ENCODE measurements at places on chromosomes 2 and 18.

- DNase-seq = no peak
Measured at GRCh38 chr2:72008608-72009007, 139.1 kb downstream of the CYP26B1 start.

GRCh38 chr18:8603663-8604520 lies 5.3 kb upstream of the RAB12 start:
- DNase-seq = no peak

- DNase-seq = no peak
Measured at GRCh38 chr2:113137827-113138226, 10.4 kb downstream of the IL1RN start.

GRCh38 chr2:160169471-160169870 lies 30.6 kb downstream of the ITGB6 start:
- no peak for DNase-seq

GRCh38 chr2:196318517-196319377 lies 147.4 kb upstream of the STK17B start:
- no peak for DNase-seq

- no peak for DNase-seq
Measured at GRCh38 chr2:12929758-12930157, 213.0 kb downstream of the TRIB2 start.

DNA sequence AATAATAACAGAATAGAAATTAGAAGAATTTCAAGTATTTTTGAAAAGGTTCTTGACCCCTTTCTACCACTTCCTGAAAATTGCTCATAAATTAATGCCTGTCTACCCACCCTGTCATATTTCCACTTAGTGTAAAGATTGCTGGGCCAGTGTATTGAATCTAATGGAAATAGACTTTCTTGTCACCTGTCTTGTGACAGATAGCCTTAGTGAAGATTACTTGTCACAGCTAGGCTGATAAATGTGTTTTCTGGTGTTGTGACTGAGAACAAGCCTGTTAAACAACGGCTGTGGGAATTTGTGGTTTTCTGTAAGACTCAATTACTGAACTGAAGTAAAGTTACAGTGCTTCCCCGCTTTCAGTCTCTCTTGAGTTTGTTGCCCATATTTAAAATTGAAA lies 37.0 kb downstream of the PIK3C3 start:
- DNase-seq = no peak

DNA sequence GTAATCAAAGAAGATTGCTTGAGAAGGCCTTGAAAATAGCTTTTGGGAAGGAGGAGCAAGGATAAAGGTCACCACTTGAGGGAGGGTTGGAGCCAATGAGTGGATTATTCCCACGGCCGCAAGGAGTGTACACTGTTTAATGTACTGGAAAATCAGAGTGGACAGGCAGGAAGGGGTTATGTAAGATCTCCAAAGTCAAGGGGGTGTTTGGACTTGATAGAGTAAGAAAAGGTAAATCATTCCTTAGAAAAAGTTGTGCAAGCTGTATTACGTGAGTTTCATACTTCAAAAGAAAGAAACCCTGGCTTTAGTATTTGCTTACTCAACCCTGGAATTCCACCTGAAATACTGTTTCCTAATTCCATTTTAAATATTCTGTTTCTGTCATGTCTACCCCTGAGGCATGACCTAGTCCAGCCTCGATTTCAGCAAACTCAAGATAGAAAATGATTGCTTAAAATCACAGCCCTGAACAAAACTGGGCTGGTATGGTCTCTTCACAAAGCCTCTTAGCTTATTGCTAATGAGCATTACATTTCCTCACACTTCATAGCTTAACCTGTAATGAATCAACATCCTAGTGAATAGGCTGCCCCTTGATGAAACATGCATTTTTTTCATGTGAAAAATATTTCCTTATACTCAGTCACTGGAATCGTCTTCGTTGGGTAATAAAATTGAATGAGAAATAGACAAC lies 1.1 kb downstream of the MREG start:
- DNase-seq = no peak

- DNase-seq = no peak
Measured at GRCh38 chr2:164967781-164968228, 12.5 kb upstream of the SLC38A11 start.

GRCh38 chr18:31203096-31203793 lies 40.6 kb upstream of the DSC1 start:
- no peak for DNase-seq

- no peak for DNase-seq
Measured at GRCh38 chr2:205091411-205091810, 546.1 kb downstream of the PARD3B start.

DNA sequence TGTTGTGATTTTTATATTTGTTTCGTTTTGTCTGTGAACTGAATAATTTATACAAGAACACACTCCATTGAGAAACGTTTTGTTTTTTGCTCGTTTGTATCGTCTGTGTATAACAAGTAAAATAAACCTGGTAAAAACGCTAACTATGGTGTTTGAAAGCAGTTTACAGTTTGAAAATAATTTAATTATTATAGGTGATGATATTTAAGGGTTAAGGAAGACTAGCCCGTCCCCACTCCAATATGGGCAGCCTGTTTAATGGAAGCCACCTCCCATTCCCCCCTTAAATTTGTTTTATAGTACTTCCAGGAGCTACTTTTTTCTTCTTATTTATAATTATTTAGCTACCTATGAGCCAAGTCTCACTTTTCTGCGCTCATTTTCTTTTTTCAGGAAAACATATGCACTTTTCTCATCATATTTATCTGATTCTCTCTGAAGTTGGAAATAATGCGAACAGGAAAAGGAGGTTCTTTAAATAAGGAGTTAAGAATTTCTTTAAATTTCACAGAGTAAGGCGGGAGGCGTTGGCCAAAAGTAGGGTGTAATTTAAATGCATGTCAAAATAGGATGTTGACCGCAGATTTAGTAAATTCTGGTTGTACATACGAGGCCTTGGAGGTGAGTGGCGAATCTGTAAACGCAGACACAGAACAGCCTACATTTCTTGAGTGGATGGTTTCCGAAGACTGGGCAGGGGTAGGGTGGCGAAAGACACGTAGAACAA lies 9.8 kb downstream of the TBR1 start:
- no peak for DNase-seq

DNA sequence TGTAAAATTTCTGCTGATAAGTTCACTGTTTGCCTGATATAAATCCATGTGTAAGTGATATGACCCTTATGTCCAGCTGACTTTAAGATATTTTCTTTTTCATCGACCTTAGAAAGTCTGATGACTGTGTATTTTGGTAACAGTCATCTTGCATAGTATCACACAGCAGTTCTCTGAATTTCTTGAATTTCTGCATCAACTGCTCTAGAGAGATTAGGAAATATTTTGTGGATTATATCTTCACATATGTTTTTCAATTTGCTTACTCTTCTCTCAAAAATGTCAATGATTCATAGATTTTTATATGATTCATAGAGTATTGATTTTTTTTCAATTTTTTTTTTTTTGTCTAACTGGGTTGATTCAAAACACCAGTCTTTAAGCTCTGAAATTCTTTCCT lies 945.3 kb downstream of the TRIB2 start:
- no peak for DNase-seq

- no peak for DNase-seq
Measured at GRCh38 chr18:59279722-59280121, 6.5 kb upstream of the RAX start.

DNA sequence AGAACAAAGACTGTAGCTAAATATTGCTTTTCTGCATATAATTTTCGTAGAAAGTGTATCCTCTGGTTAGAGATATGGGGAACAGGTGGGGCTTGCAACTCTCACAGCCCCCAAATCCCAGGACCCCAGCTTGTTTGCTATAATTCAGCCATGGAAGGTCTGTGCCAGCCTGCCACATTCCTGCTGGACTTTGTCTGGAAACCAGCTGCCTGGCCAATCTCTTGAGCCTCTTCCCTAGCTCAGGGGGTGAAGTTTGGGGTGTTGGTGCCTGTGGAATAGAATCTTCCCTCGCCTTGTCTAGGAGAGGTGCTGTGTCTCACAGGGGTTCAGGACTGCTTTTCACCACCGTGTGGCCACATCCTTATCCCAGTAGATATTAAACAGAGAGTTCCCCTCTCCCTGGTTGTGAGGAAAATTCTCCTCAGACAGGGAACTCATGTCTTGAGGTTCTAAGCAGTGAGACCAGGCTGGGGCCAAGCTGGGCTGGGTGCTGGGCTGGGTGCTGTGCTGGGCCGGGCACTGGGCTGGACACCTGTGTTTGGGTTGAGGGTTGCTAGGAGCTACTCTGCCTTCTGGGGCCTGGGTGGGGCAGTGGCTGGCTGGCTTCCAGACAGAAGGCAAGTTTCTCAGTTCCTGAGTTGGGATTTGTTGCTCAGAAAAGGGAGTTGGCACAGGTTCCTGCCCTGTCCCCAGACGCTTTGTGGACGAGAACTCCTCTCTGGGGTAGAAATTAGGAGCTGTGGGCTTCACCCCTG lies 12.3 kb downstream of the TOGARAM2 start:
- DNase-seq = no peak

- no peak for DNase-seq
Measured at GRCh38 chr2:215966951-215967350, 46.4 kb downstream of the MREG start.

DNA sequence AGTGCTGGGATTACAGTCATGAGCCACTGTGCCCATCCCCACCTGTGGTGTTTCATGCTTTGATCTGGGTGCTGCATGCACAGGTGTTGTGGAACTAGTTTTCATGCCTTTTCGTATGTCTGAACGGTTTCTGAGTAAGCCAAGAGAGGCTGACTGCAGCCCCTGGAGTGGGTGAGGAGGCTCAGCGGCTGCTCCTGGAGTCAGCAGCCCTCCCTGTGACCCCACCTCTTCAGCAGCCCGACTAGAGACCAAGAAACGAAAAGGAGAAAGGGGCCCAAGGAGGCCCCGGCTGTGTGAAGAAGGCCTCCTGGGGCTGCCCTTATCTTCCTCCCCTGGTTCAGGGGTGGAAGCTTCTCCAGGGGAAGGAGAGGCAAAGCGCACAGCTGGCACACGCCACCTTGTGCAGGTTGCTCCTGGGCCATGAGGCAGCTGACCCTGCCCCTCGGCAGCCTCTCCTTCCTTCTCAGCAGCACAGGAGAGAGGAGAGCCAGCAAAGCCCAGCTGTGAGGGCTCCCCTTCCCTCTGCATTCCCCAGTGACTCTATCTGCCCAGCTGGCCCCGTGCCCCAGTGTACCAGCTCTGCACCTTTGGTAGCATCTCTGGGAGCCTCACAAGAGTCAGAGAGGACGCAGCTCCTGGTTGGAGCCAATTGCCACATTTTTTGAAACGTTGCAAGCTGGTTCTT lies 182.5 kb upstream of the HS6ST1 start:
- no peak for DNase-seq

- DNase-seq = no peak
Measured at GRCh38 chr2:150339951-150340350, 147.5 kb downstream of the RND3 start.

DNA sequence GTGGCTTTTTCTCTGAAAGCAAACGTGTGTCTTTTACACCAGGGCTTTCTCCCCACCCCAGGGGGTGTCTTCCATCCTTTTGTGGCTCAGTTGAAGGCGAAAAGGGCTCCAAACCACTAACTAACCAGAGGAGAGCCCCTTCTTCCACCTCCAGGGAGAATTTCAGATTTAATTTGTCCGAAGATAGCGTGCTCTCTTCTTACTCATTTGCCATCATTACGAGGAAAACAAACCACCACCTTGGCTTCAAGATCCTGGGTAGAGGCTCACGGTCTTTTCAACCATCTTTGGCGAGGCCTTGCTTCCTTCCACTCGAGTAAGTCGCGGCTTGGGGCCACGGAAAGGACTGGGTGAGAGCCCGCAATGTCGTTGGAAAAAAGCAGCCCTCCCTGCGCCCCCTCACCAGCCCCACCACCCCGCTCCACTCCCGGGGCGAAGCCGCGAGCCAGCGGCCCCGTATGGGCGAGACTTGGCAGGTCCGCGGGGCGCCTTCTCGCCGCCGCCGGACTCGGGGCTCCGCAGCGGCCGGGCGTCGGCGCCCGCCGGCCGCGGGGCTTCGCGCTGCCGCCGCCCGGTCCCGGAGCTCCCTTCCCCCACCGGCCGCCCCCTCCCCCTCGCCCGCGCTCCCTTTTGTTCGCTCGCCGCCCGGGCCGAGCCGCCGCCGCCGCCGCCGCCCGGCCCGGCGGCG lies 1.7 kb upstream of the ZNF532 start:
- no peak for DNase-seq

- no peak for DNase-seq
Measured at GRCh38 chr2:240319221-240319854, 116.1 kb upstream of the GPC1 start.

- DNase-seq = no peak
Measured at GRCh38 chr2:38602136-38602731, 494 bp downstream of the HNRNPLL start.

DNA sequence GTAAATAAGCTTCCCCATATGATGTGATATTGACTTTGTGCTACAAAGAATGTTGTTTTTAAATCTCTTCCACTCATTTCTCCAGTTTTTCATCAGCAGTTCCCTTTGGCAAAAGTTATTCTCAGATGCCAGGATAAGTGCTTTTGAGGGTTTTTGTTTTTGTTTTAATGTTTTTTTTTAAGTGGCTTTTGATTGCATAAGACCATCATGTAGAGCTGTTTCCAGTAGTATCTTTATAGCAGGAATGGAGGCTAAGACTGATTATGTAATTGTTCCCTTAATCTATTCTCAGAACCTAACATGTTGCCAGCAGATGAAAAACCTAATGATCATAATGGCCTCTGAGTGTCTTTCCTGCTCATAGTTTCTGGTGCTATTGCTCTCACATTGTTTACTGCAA lies 77.9 kb downstream of the CABLES1 start:
- no peak for DNase-seq

- no peak for DNase-seq
Measured at GRCh38 chr2:198004921-198005829, 200.8 kb downstream of the PLCL1 start.

DNA sequence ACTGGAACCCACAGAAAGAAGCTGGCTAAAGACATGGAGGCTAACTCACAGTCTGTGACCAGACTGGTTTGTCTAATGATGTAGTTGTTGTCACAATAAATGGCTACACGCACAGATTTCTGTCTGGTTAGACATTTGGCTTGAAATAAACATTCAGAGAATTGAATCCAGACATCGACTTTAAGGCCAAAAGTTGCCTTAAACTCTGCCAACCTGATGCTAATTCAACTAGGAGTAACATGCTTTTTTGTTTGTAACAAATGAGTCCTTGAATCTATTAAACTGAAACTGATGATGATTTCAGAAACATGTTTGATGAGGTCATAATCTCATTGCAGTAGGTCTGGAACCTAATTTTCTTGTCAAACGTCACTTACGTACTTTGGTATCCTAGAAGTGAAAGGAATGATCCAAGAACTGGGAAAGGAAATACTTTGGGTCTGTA lies 123.8 kb downstream of the ERBB4 start:
- no peak for DNase-seq

- DNase-seq = no peak
Measured at GRCh38 chr2:46320141-46320567, 22.9 kb downstream of the EPAS1 start.

DNA sequence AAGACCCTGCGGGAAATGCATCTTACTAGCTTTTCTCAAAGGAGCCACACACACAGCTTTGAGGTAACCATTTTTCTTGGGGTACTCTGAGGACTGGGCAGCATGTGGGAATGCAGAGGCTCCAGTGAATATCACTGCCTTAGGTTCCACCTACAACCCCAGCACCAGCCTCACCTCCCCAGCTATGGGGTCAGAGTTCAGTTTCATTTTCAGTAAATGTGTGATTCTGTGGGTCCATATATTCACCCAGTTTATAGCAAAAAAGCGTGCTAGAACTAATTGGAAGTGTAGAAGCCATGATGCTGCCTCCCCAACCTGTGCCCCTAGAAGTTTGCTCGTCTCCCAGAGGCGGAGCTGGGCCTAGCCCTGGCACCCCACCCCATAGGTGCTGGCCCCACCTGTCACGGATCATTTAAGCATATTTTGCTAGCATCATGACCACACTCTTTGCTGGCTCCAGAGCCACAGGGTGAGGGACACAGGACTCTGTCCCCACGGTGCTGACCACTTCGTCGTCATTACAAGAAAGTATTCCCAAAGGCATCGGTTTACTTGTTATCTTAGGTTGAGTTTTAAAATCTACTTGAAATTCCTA lies 57.7 kb downstream of the SH3RF3 start:
- DNase-seq = no peak

Data from amniotic stem cell (primary cell).